Muscle of back (tissue), 13 donors: ENCODE measurements at places on chromosomes 3 and 15. TPM values are rescaled to one million over a fixed set of nuclear protein-coding genes. Genes with fewer than 3 reads are reported as not detected.

The SAXO2 gene
- 1.5 TPM for polyA plus RNA-seq

The XYLB gene
- 3.3 TPM for polyA plus RNA-seq

The SPINK8 gene
- polyA plus RNA-seq: not detected

The CD86 gene
- 1.8 TPM for polyA plus RNA-seq

The NDN gene
- polyA plus RNA-seq: 173 TPM

The PDZRN3 gene
- 68.4 TPM for polyA plus RNA-seq

The NR2E3 gene
- 10.3 TPM for polyA plus RNA-seq

The DUOXA2 gene
- not detected for polyA plus RNA-seq

The TMEM42 gene
- polyA plus RNA-seq: 12.1 TPM
